ENCODE measurements at places on chromosomes 2 and 18.

- peak; percentile 31 for DNase-seq
Measured at GRCh38 chr2:241598487-241598886, 38.5 kb downstream of the THAP4 start.

- DNase-seq, result no peak
Measured at GRCh38 chr18:55774505-55774904, 186.5 kb upstream of the TCF4 start.

GRCh38 chr18:10145546-10145945 is 231.7 kb downstream of the VAPA start:
- no peak for DNase-seq

GRCh38 chr2:232550354-232551249 is at the start of the genes EIF4E2 and TIGD1:
TSS of gene EIF4E2 (plus strand) at chr2:232550689. CDS start at chr2:232550725, 36 bp downstream.
TSS of gene TIGD1 (minus strand) at chr2:232550557. CDS start at chr2:232549882, 675 bp downstream.
- DNase-seq, result peak; percentile 90
